ENCODE measurements at places on chromosomes 2 and 18.

GRCh38 chr18:45197526-45197970 lies 417.7 kb upstream of the SLC14A2 start:
- no peak for DNase-seq

- no peak for DNase-seq
These were observed 125.4 kb downstream of the SPTBN1 start for GRCh38 chr2:54581326-54582039.

- peak; percentile 91 for DNase-seq
These were observed 229.2 kb downstream of the LDLRAD4 start for GRCh38 chr18:13447621-13448334.

- no peak for DNase-seq
These were observed 20.9 kb downstream of the LOXHD1 start for GRCh38 chr18:46636040-46636630.

DNA sequence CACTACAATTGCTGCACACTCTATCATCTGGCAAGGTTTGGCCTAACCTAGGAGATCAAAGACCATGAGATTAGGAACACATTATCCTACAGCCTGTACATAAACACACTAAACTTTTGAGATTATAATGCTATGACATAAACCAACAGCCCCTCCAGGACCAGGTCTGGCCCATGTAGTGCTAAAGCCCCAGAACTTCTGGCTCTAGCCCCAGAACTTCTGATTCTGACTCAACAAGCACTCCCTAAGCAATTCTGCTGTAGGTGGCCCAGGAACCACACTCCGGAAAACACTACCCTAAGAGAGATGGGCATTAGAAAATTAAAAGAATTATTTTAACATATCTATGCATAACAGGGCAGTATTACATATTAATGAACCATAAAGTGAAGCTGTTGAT lies 369.5 kb upstream of the LYPD1 start:
- DNase-seq, result no peak

- no peak for DNase-seq
These were observed 127.0 kb upstream of the AGAP1 start for GRCh38 chr2:235366807-235367206.

DNA sequence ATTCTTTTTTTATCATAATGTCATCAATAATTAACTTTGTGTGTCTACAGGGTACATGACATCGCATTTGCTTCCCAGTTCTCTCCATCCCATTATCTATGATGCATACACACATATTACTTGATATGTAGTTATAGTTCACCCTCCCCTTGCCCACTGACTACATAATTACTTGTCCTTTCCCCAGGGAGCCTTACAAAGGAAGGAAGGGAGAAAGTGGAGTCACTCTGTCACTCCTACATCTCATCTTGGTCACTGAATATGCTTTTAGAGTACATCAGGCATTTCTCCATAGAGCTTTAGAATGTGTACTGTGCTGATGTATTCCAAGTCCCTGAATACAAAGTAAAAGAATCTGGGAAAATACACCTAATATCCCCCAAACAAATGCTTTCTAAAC lies 6.0 kb upstream of the DTNA start:
- DNase-seq, result no peak

GRCh38 chr2:223976635-223977226 lies 19.5 kb downstream of the MRPL44 start:
- DNase-seq, result no peak

GRCh38 chr18:35710581-35710980 lies 129.0 kb downstream of the GALNT1 start:
- DNase-seq, result no peak

DNA sequence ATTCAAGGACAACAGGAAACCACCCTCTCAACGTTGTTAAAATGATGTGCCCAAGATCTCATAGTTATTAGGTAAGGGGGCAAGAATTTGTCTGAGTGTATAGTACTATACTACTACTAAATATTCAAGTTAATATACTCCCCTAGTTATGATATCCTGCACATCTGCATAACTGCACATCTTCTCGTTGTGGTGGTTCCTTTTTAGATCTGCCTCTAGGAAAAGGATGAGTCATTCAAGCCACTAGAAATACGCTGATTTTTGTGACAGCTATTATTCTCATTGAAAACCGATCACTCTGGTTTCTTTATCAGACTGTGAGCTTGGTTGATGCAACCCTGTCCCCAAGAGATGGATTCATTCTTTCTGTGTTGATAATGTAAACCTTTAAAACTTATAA lies 1067.0 kb upstream of the FANCL start:
- DNase-seq, result no peak

- no peak for DNase-seq
These were observed 76.1 kb downstream of the PRKRA start for GRCh38 chr2:178374865-178375264.

DNA sequence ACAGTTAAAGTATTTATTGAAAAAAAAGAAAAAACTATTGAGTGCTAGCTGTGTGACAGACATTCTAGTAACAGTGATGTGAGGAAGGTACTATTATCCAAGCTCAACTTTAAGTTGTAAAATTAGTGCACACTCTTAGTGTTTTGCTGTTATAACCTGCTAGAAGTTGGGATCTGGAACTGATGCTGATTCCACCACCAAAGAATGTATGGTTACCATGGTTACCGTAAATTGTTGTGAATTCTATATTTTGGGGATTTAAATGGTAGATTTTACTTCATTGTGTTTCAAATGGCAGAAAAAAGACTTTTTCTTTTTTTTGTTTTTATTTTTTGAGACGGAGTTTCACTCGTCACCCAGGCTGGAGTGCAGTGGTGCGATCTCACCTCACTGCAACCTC lies 5.3 kb downstream of the AGFG1 start:
- DNase-seq, result no peak

- DNase-seq, result no peak
These were observed 120.6 kb downstream of the PTRHD1 start for GRCh38 chr2:24672589-24672988.

- DNase-seq, result no peak
These were observed 32.8 kb downstream of the NRP2 start for GRCh38 chr2:205714789-205715720.

GRCh38 chr18:35479911-35480586 lies 17.7 kb downstream of the INO80C start:
- DNase-seq, result no peak

- DNase-seq, result no peak
These were observed 104.7 kb upstream of the PKDCC start for GRCh38 chr2:41943159-41943558.

GRCh38 chr2:121061633-121062032 lies 223.4 kb downstream of the TFCP2L1 start:
- DNase-seq, result no peak

DNA sequence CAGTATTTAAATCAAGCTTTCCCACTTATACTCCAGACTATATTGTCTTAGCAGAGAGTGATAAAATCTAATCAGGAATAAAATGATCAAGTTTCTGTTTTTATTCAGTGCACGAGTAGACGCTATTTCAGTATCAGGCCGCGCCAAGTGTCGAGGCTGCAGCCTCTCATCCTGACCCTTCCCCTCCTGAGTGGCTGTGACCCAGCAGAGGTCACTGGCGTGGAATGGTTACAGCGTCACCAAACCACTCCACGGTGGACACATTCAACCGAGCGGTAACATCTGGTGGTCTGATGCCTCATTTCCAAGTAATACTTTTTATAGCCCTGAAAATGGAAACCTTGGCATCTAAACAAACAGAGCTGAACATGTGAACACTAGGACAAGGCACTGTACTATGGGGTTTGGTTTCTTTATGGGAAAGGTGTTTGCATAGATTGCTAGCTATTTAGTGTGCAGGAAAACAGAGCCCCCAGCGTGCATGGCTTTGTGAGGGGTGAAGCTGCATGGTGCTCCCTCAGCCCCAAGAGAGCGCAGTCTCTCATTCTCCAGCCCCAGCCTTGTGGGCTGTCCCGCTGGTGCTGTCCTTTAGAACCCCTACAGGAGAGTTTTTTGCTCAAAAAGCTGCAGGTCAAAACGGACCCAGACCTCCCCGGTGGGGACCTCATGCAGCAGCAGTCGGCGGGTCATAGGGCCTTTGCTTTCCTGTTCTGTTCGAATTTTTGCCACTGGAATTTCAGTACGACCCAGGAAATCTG lies 28.4 kb downstream of the FAM228A start:
- no peak for DNase-seq

GRCh38 chr18:3910512-3910911 lies 460.5 kb downstream of the TGIF1 start:
- DNase-seq, result no peak

- DNase-seq, result no peak
These were observed 133.5 kb downstream of the TMEM182 start for GRCh38 chr2:102895376-102895775.

DNA sequence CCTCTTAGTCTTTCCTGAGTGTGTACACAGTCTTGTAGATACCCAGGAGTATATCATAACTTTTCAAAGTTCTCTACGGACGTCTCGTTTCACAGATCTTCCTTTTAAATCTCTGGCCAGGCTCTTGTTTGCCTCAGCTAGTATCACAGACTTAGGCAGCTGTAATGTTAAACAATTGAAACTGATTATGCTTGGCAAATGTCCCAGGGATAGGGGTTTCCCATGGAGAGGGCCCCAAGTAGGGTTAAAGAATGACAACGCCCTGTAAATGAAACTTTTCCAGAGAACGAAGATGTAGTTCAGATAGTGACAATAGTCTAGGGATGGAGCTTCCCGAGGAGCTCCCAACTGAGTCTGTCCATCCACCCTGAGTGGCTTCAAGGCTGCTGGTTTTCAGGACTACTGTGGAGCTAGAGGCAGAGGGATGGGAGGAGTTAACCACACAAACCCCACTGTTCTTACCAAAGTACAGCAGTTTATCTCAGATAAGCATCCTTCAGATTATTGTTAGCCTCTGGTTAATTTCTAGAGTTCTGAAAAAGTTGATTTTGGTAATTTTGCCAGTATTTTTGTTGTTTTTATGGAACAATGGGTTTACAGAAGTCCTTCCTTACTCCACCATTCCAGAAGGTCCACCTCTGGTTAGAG lies 9.1 kb downstream of the NEURL3 start:
- DNase-seq, result no peak

- DNase-seq, result no peak
These were observed 89.5 kb downstream of the RTP5 start for GRCh38 chr2:241958818-241959545.

GRCh38 chr2:170157025-170157684 lies 20.8 kb upstream of the MYO3B start:
- no peak for DNase-seq

DNA sequence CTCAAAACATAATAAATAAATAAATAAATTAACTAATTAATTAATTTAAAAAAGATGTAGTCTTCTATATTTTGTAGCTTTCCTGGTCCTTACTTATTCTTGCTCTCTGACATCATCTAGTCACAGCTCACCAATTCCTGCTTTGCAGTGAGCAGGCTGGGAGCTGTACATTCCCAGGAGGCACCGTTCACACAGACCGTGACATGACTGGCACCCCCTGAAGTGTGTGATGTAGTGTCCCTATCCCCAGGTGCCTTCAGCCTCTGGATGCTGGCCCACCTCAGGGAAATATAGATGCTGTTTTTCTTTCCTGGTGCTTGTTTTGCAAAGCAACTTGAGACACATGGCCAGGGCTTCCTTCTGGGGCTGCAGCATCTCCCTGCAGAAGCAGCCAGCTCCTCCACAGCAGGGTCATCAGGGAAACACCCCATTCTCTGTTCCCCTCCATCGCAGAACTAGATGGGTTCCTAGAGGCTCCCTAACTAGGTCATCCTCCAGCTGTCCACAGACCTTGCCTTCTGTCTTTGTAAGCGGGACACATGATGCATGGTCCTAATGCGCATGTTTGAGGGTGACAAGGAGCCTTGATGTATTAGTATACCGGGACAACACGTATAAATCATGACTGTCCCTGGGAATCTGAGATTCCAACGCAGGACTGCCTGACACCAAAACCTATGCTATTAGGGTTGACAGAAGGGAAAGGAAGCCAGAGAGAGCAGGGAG lies 76.4 kb downstream of the RHOB start:
- no peak for DNase-seq

All from NCI-H748 treated with DMSO at 0.1 percent for 48 hours (cell line).